ENCODE measurements at places on chromosomes 1 and 21.
A peak's percentile ranks its signal among the peaks of the same experiment; 100 is the strongest.

DNA sequence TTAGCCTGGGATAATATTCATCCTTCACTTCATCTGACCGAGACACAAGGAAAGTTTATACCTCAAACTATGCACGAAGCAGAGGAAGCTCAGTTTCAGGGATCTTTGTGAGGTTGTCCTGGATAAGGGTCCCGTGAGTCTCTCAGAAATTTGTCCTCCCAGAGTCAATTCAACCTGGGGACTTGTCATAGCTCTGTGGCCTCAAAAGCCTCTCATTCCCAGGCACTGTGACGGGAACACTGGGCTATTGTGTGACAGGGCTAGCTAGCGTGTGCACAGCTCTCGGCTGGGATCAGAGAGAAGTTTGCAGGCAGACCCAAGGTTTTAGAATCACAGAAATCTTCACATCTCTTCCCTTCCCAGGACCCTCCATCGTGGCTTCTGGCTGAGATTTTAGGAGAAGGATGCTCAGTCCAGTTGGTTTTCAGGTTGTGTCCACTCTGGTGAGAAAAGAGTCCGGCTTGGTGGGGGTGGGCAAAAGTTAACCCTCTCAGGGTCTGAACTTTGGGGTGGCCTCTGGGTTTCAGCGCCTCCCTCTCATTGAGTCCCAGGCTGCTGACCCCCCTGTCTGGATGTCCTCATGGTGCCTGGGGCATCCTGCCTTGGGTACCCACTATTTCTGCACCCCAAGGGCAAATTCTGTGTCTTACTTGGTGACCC lies 20.4 kb upstream of the LBR start:
- DNase-seq, result peak; percentile 48

DNA sequence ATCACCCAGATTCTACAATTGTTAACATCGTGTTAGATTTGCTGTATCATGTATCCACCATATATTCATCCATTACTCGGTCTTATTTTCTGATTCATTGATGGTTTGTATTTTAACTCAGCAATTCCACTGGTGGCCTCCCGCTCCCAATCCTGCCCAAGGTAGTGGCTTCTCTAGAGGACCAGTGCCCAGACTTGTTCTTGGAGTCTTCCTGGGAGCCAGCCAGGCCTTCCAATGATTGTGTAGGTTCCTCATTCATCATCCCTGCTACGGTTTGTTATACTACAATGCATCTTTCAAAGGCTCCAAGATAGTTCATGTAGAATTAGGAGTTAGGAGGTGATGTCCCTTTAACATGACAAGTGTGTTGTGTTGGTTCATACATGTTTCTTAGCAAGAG lies 451.1 kb downstream of the SETD4 start:
- DNase-seq, result no peak

DNA sequence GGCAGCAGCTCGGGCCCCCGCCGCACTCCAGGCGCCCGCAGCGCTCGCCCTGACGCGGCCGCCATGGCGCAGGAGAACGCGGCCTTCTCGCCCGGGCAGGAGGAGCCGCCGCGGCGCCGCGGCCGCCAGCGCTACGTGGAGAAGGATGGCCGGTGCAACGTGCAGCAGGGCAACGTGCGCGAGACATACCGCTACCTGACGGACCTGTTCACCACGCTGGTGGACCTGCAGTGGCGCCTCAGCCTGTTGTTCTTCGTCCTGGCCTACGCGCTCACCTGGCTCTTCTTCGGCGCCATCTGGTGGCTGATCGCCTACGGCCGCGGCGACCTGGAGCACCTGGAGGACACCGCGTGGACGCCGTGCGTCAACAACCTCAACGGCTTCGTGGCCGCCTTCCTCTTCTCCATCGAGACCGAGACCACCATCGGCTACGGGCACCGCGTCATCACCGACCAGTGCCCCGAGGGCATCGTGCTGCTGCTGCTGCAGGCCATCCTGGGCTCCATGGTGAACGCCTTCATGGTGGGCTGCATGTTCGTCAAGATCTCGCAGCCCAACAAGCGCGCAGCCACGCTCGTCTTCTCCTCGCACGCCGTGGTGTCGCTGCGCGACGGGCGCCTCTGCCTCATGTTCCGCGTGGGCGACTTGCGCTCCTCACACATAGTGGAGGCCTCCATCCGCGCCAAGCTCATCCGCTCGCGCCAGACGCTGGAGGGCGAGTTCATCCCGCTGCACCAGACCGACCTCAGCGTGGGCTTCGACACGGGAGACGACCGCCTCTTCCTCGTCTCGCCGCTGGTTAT lies 2.8 kb downstream of the KCNJ9 start:
- DNase-seq, result peak; percentile 31

DNA sequence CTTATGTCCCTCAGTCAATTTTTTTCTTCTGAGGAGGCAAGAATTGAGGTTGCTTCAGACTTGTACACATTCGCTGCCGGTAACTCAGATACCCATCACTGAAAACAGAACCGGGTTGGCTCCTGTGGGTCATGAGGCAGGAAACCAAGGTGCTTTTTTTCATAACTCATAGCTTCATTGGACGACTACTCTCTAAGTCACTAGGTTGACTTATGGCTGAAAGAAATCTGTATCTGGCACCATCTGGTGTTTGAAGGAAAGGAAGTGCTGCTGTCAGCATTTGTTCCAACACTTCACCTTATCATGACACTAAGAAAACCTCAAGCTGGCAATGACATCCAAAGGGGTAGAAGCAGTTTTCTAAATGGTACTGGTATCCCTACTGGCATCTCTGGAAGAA lies 82.3 kb downstream of the TBX19 start:
- no peak for DNase-seq

DNA sequence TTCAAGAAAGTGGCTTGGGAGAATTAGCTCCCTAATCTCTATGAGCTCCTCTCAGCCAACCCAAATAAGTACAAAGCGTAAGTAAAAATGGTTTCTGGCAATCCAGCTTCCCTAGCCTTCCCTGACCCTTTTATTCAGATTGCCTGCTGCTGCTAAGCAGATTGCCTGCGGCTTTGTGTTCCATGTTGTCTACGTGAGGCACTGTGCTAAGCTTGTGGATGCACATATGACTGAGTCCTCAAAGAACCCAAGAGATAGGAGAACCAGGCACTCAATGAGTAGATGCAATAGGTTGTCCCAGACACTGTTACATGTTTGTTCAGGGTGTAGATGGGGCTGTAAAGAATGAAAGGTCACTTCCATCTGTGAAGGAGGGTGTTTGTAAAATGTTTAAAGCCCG lies 6.3 kb upstream of the OSBPL9 start:
- DNase-seq, result no peak

- DNase-seq, result no peak
These were observed 30.8 kb upstream of the FAM78B start for GRCh38 chr1:166197597-166197996.

DNA sequence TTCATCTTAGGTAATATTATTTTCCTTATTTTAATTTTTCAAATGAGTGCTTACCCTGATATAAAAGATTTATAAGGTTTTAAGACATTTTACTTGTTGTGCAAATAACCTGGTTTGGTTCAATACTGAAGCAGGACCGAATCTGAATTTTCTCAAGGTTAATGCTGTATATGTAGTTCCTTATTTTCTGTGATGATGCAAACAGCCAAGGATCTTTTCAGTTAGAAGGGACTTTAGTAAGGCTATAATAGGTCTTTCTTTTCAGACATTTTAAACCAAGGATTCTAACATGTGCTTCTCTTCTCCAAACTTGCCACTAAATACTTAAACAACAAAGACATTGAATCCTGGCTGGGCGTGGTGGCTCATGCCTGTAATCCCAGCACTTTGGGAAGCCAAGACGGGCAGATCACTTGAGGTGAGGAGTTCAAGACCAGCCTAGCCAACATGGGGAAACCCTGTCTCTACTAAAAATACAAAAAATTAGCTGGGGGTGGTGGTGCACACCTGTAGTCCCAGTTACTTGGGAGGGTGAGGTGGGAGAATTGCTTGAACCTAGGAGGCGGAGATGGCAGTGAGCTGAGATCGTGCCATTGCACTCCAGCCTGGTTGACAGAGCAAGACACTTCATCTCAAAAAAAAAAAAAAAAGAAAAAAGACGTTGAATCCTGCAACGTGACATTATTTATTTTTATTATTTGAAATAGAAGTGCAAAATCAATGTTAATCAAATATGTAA lies 3.2 kb upstream of the ARPC5 start:
- no peak for DNase-seq

DNA sequence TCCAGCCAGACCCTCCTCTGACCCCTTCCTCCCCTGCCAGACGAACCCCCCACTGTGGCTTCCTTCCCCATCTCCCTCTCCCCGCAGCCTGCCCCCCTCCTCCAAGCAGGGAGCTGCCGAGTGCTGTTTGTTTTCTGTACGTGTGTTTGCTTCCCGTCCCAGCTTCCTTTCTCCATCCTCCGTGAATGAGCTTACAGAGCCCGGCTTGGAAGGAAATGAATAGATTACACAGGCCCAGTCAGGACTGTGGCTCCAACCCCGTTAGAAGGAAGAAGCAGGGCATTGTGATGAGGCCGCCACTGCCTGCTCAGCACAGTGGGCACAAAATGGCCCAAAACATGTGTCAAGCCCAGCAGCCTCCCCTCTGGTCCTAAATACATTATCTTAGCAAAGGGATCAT lies 123.2 kb downstream of the IGSF21 start:
- peak; percentile 72 for DNase-seq

GRCh38 chr1:226937940-226938725 lies 2.0 kb upstream of the COQ8A start:
- no peak for DNase-seq

- no peak for DNase-seq
These were observed 392 bp downstream of the GSTM2 start for GRCh38 chr1:109668123-109668775.

DNA sequence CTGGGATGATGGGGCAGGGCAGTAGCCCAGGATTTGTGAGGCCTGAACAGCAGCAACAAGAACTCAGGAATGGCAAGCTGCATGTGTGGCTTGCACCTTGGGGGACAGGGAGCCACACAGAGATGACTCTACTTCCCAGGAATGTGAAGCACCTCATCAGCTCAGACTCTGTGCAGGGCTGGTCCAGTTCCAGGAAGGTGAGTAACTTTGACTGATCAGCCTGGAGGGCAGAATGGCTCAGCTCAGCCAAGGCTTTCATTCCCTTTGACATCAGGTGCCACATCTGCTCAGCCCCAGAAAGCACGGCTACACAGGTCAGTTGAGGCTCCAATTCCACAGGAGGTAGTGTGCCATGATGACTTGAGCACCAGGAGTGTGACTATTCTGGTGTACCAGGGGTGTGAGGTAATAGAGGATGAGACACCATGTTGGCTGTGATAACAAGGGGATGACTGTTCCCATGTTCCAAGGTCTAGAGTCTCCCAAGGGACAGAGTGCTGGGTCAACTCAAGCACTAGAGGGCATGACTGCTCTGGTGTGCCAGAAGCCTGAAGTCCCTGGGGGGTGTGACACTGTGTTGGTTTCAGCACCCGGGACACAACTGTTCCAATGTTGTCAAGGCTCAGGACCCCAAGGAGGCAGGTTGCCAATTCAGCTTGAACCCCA lies 625.8 kb upstream of the ADGRL2 start:
- no peak for DNase-seq

DNA sequence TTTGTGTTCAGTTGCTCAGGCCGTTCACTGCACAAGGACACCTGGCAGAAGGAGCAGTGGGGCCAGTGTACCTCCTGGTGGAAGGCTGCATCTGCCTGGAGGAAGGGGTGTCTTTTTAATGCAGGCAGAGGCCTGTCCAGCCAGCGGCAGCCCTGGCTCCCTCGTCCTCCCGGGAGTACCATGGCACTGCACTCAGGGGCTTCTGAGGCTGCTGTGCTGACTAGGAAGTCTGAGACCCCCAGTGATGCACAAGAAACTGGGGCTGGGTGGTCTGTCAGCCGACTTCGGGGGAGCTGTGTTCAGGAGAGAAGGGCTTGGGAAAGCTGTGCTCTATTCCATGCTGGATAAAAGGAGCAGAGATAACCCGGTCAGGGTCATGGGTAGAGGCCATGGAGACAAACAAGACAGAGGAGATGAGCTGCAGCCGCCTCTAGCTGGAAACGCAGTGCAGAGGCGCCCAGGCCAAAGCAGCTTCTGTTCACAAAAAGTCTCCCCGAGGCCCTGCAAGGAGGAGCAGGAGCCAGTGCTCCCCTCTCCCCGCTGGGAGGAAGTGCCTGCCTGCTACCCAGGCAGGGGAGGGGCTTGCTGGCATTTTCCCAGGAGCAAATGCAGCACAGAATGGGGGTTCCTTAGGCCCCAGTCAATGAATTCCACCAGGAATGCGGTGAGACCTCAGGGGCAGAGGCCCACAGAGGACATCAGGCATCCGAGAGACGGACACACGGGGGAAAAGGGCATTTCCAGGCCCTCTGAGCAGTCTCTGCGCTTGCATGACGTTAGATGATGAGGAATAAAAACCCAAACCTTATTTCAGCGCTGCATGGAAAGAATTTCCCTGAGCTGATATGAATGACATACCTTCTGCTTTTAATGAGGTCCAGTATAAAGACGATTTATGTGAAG lies 17.2 kb upstream of the C2CD2 start:
- no peak for DNase-seq

GRCh38 chr1:82465024-82465423 lies 664.3 kb downstream of the ADGRL2 start:
- DNase-seq, result no peak

GRCh38 chr1:43753422-43753821 lies 46.1 kb downstream of the ST3GAL3 start:
- DNase-seq, result no peak

DNA sequence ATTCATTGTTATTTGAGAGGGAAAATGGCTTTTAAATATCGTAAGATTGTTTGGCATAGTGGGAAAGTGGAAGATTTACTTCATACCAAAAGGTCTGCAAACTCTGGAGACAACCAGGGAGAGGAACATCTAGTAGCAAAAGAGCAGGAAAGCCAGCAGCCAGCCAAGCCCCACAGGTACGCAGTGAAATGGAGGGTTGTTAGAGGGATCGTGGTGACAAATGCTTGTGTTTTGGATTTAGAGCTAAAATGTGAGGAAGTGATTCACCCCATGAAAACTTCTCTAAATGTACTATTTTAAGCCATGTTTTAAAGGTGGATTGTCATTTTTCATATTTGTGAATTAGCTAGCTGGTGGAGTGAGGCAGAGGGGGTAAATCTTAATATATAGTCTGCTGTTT lies 69.3 kb downstream of the RPS6KC1 start:
- no peak for DNase-seq

- no peak for DNase-seq
These were observed 68.6 kb downstream of the ADGRL2 start for GRCh38 chr1:81869307-81869706.

DNA sequence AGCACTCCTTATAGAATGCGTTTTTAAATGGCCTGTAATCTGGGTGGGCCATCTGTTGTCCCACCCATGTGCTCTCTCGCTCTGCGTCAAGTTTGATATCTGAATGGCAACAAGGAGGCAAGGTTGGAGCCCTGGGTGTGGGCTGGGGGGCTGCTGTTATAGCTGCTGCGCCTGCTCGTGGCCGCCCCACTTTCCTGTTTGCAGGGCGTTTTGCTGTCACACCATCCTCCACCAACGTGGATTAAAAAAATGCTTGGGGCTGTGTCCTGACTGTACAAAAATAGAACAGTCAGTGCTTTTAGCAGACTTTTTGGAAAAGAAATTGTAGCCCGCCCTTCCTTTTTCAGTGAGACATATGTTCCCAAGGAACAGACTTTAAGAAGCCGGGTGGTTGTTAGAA lies 25.4 kb downstream of the UMODL1 start:
- DNase-seq, result no peak

GRCh38 chr1:43008115-43009060 lies 49.7 kb upstream of the SLC2A1 start:
- no peak for DNase-seq

Data from nucleus accumbens (tissue), 56 donors.